ENCODE measurements at places on chromosomes 2 and 18. TPM values are rescaled to one million over a fixed set of nuclear protein-coding genes. Genes with fewer than 3 reads are reported as not detected.

DNA sequence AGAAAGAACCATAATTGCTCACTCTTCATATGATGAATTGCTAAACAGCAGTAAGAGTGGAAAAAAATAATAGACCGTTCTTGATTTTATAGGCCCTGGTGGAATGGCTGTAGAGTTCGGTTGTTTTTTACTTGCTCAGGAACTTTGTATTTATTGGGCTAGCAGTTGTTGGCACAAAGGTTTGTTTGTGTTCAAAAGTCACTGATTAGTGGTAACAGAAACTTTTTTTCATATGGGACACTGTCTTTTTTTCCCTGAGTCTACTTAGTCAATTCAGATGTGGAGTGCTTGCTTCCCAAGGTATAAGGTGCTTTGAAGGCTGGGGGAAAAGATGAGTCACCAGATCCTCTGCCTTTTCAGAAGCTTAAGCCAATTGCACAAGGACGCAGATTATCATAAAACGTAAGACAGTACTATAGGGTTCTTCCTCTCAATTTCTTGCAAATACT is 25.8 kb downstream of the PHLPP1 start:
- DNase-seq, result peak; percentile 33
- H3K4me3 ChIP-seq, result no peak overlapping the region
- H3K4me1 ChIP-seq, result peaks cover 28% of the 10 kb centered on the region

DNA sequence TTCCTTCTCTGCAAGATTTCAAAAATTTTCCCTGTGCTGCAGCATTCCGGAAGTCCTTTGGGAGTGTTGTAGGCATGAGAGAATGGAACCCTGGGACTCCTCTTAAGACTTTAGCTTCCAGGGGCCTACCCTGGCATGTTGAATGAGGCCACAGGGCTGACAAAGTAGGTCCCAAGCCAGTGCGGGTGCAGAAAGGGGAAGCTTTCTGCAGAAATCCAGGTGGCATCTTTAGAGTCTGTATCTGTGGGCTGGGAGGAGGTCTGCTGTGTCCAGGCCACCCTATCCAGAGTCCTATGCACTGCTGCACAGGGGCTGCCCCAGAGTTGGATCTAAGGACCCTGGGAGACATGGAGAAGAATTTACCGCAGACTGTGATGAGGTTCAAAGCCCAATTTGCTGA is 1.9 kb upstream of the SIX2 start:
- H3K27me3 ChIP-seq, result peaks cover 79% of the 10 kb centered on the region
- no peak for DNase-seq
- H3K27ac ChIP-seq, result no peak overlapping the region
- H3K4me3 ChIP-seq, result peak overlapping the region; percentile 5
- peaks cover 16% of the 10 kb centered on the region for H3K4me1 ChIP-seq
- H3K36me3 ChIP-seq, result no peaks in the 10 kb centered on the region

Gene ECEL1
- total RNA-seq, result 0.72 TPM

- DNase-seq, result no peak
- no peak overlapping the region for H3K27ac ChIP-seq
- no peaks in the 10 kb centered on the region for H3K4me1 ChIP-seq
- no peaks in the 10 kb centered on the region for H3K36me3 ChIP-seq
- H3K27me3 ChIP-seq, result peaks cover 2% of the 10 kb centered on the region
These were observed 211.1 kb upstream of the FAM98A start for GRCh38 chr2:33810046-33810835.

- no peaks in the 10 kb centered on the region for H3K36me3 ChIP-seq
- no peak overlapping the region for H3K27ac ChIP-seq
- no peak for DNase-seq
- no peak overlapping the region for H3K4me3 ChIP-seq
These were observed 11.9 kb upstream of the KIDINS220 start for GRCh38 chr2:8849327-8849726.

DNA sequence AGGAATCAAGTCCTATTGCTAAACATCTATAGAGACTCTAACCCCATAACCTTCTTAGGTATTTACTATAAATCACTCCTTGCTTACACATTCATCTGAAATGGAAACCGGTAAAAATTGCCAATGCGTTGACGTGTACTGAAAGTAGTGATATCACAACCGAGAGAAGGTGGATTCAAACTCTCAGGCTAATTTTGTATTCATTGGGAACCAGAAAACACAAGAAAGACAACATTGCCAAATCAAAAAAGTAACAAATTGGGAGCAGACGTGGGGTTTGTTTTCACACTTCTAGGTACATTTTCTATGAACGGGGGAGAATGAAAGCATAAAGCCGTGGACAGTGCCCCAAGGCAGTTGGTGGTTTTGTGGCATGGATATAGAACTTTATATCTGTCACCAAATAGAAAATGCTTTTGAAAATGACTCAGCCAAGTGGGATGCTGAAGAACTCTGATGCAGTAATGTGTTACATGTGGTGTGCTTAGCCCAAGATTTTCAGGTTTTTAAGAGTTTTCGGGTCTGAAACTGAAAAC is 155.1 kb upstream of the RASGRP3 start:
- DNase-seq, result peak; percentile 71
- peak overlapping the region; percentile 3 for H3K4me3 ChIP-seq
- peaks cover 22% of the 10 kb centered on the region for H3K4me1 ChIP-seq
- peak overlapping the region; percentile 87 for H3K27ac ChIP-seq
- H3K36me3 ChIP-seq, result no peaks in the 10 kb centered on the region

DNA sequence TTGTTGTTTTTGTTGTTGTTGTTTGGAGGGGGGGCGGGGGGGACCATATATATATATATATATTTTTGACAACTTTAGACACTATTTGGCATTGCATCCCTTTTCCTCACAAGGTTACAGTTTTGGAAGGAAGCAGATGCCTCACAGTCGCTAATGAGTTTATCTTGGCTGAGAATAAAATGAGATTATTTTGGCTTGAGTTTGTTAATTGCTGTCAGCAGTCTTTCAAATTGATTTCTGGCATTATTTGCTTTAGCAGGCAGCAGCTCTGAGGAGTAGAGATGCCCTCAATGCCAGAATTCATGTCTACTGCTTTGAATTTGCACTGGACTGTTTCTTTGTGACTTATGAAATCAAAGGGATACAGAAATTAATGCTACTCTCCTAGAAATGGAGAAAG is 595.2 kb upstream of the HNMT start:
- H3K4me1 ChIP-seq, result no peaks in the 10 kb centered on the region
- H3K36me3 ChIP-seq, result no peaks in the 10 kb centered on the region
- DNase-seq, result no peak
- H3K4me3 ChIP-seq, result no peak overlapping the region
- no peak overlapping the region for H3K27ac ChIP-seq
- no peaks in the 10 kb centered on the region for H3K27me3 ChIP-seq

- no peak overlapping the region for H3K4me3 ChIP-seq
- H3K27ac ChIP-seq, result no peak overlapping the region
- no peaks in the 10 kb centered on the region for H3K36me3 ChIP-seq
- H3K4me1 ChIP-seq, result peaks cover 27% of the 10 kb centered on the region
- no peaks in the 10 kb centered on the region for H3K27me3 ChIP-seq
These were observed 47.5 kb upstream of the HNRNPA3 start for GRCh38 chr2:177165061-177165583.

- H3K36me3 ChIP-seq, result no peaks in the 10 kb centered on the region
- H3K27ac ChIP-seq, result no peak overlapping the region
- H3K27me3 ChIP-seq, result peaks cover 15% of the 10 kb centered on the region
- H3K4me1 ChIP-seq, result peaks cover 8% of the 10 kb centered on the region
These were observed 4.0 kb downstream of the BAZ2B start for GRCh38 chr2:159612255-159612901.

DNA sequence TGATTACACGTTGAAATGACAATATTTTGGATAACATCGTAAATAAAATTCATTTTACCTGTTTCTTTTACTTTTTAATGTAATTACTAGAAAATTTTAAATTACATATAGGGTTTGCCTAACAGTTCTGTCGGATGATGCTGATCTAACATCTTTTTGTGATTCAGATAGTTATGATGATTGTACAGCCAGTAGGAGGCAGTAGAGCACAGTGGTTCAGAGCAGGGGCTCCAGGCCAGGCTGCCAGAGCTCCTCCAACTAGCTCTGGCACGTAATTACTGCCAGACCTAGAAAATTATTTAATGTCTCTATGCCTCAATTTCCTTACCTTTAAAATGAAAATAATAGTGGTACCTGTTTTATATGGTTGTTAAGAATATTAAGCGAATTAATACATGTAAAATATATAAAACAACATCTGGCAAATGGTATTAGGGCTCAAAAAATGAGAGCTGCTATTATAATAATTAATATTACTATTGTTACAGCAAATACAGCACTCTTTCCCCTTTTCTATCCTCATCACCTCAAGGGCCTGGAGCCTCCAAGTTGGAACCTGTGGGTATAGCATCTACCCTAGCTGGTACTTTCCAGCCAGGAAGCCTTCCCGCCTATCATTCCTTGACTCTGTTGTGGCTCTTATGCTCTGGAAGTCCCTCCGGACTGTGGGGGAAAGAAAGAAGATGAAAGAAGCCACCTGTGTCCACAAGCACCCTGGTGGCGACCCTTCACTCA is 47.7 kb upstream of the PLA2R1 start:
- H3K27ac ChIP-seq, result no peak overlapping the region
- DNase-seq, result peak; percentile 63
- H3K4me1 ChIP-seq, result no peaks in the 10 kb centered on the region
- peaks cover 12% of the 10 kb centered on the region for H3K27me3 ChIP-seq
- H3K4me3 ChIP-seq, result no peak overlapping the region

Gene ANKRD30BL
- not detected for total RNA-seq

- H3K4me1 ChIP-seq, result peaks cover 40% of the 10 kb centered on the region
- no peaks in the 10 kb centered on the region for H3K27me3 ChIP-seq
- no peak for DNase-seq
These were observed 98.0 kb downstream of the AAK1 start for GRCh38 chr2:69545477-69545932.

Gene PKDCC
- not detected for total RNA-seq

DNA sequence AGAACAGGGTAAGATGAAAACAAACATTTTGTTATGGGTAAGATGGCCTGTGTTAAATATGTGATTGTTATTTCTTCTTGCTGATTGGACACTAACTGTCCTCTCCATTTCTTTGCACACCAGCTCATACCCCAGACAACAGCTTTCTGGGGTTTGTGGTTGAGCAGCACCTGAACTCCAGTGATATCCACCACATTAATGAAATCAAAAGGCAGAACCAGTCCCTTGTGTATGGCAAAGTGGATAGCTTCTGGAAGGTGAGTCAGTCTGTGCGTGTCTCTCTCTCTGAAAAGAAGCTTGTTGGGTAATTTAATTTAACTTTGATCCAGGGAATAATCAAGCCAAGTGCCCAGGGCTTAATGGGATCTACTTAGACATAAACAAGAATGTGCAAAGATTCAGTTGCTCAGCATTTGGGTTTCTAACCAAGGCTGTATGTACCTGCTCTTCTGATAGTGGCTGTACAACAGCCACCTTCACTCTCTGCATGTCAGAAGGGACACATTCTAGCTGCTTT is 108.3 kb downstream of the MGAT5 start:
- H3K27me3 ChIP-seq, result no peaks in the 10 kb centered on the region
- H3K27ac ChIP-seq, result no peak overlapping the region
- peaks cover 9% of the 10 kb centered on the region for H3K4me1 ChIP-seq
- no peak overlapping the region for H3K4me3 ChIP-seq
- DNase-seq, result no peak

Gene TRIB2
- total RNA-seq, result 9.2 TPM

Gene ITGB6
- total RNA-seq, result not detected

DNA sequence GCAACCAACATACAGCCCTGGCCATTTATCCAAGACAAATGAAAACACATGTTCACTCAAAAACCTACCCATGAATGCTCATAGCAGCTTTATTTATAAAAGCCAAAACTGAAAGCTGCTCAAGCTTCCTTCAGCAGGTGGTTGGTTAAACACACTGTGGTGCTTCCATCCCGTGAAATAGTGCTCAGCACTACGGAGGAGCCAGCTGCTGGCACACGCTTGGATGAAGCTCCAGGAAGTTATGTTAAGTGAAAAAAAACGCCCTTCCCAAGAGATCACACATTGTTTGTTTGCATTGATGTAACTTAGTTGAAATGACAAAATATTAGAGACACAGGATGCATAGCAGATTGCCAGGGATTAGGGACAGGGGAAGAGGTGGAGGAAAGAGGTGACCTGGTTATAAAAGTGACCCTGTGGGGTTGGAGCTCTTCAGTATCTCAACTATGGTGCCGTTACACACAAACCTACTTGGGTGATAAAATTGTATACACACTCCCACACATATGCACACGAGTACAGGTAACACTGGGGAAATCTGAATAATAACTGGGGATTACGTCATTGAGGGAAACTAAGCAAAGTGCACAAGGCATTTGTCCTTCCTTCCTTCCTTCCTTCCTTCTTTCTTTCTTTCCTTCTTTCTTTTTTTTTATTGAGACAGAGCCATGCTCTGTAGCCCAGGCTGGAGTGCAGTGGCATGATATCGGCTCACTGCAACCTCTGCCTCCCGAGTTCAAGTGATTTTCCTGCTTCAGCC is 6.2 kb upstream of the ALPG start:
- H3K4me3 ChIP-seq, result no peak overlapping the region
- no peaks in the 10 kb centered on the region for H3K36me3 ChIP-seq
- no peaks in the 10 kb centered on the region for H3K4me1 ChIP-seq

DNA sequence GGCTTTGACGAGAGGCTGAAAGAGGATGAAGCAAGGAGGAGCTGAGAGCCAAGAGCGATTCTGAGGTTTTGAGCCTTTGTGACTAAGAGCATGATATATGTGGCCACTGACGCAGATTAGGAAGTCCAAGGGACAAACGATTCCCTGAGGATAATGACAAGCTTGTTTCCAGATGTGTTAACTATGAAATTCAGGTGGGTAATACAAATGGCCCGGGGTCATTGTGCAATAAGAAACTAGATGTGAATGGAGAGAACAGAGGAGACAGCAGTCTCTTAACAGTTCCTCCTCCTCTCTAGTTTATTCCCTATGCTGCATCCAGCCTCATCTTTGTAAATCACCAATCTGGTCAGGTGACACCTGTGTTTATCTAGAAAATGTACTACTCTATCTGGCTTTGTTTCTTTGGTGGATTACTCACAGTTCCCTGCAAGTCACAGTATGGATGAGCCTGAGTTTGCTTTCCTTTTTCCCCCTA is 84.2 kb downstream of the SOCS6 start:
- H3K36me3 ChIP-seq, result no peaks in the 10 kb centered on the region
- no peaks in the 10 kb centered on the region for H3K4me1 ChIP-seq
- DNase-seq, result no peak
- H3K27ac ChIP-seq, result no peak overlapping the region

GRCh38 chr2:177784745-177785067 is 287.9 kb downstream of the PDE11A start:
- H3K36me3 ChIP-seq, result no peaks in the 10 kb centered on the region
- peaks cover 43% of the 10 kb centered on the region for H3K4me1 ChIP-seq
- peak overlapping the region; percentile 36 for H3K4me3 ChIP-seq
- no peak for DNase-seq
- H3K27me3 ChIP-seq, result no peaks in the 10 kb centered on the region

Gene SLC19A3
- not detected for total RNA-seq

- peaks cover 46% of the 10 kb centered on the region for H3K4me1 ChIP-seq
- no peak for DNase-seq
- H3K27me3 ChIP-seq, result no peaks in the 10 kb centered on the region
- no peaks in the 10 kb centered on the region for H3K36me3 ChIP-seq
These were observed 22.5 kb upstream of the CERS6 start for GRCh38 chr2:168433527-168433926.

DNA sequence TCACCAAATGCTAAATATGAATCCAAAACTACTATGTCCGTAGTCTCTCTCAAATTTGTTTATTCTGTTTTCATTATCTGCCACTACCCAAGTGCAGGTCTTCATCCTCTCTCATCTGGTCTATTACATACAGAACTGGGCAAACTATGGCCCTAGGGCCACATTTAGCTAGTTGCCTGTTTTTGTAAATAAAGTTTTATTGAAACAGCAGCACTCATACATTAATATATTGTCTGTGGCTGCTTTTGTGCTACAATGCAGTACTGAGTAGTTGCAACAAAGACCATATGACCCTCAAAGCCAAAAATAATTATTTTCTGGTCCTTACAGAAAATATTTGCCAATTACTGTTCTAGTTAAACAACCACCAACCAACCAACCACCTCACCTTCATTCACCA is 172.2 kb upstream of the NCKAP5 start:
- no peaks in the 10 kb centered on the region for H3K27me3 ChIP-seq
- no peaks in the 10 kb centered on the region for H3K36me3 ChIP-seq
- no peak for DNase-seq
- H3K4me1 ChIP-seq, result no peaks in the 10 kb centered on the region
- no peak overlapping the region for H3K27ac ChIP-seq
- H3K4me3 ChIP-seq, result no peak overlapping the region
